CD4-positive, CD25-positive, alpha-beta regulatory T cell (primary cell): ENCODE measurements at places on chromosomes 6 and 20.

GRCh38 chr6:128161263-128161662, 260.4 kb upstream of the THEMIS start:
- no peak for DNase-seq

- no peak for DNase-seq
Observed at GRCh38 chr6:38161754-38162492, 342.4 kb downstream of the ZFAND3 start.

DNA sequence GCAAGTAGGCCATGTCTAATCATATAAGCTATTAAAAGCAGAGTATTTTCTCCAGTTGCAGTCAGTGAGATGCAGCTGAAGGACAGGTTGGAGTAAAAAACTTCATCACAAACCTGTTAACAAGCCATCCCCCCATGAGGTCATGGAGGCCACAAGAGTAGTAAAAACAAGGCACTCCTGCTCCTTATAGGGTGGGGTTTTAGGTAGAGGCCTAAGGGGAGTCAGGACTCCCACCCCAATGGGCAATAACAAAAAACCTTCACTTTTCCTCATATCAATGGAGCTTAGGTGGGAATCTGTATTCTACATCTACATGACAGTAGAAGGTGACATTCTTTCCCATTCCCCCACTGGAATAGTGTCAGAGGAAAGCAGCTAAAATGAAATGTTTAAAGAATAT, 428.1 kb upstream of the KHDRBS2 start:
- no peak for DNase-seq

DNA sequence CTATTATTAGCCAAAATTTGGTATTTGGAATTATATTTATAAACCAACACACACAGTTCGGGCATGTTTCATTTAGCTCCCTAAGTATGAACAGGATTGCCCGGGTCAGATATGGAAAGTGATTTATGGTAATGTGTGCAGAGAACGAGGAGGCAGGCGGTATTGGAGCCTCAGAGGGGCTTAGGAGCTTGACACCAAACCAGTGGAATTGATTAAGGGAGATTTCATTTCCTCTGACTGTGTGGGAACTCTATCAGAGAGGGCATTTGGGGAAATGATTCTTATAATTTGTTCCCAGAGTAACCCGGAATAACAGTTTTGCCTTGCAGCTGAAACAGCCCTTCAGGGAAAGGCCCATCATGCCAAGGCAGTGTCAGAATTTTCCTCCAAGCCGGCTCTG, 115.1 kb upstream of the SPTLC3 start:
- DNase-seq: no peak

DNA sequence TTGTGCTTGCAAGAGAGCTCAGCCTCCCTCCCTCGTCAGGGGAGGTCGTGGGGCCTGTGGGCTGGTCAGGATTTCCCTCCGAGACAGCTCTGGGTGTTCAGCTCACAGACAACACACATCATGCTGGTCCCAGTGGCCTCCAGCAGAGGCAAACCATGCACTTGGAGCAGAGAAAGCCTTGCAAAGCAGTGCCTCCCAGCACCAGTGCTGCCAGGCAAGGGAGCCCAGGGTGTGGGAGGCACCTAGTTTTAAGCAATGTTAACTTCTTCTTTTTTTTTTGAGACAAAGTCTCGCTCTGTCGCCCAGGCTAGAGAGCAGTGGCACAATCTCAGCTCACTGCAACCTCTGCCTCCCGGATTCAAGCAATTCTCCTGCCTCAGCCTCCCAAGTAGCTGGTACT, 34.0 kb upstream of the INSM1 start:
- DNase-seq: no peak

- DNase-seq: no peak
Observed at GRCh38 chr6:6686748-6687601, 98.5 kb downstream of the LY86 start.
